ENCODE measurements at places on chromosomes 16 and 17. TPM values are rescaled to one million over a fixed set of nuclear protein-coding genes. Genes with fewer than 3 reads are reported as not detected.

DNA sequence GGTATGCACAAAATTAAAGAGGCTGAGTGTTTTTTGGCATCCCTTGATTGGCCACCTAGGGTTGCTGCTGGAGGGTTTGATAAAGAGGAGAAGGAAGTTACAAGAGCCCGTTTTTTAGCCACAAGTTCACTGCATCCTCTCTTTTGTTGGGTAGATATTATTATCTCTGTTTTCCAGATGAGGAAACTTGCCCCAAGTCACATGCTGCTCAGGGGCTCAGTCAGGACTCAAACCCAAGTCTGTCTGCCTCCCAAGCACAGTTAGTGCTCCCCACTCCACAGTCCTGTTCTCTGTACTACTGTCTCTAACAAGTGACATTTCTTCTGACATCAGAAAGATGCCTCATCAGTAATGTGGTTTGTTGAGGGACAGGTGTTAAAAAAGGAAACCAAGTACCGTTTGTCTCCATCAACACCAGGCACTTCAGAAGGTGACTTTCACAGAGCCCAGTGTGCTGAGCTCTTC, 1.4 kb downstream of the NT5M start:
- DNase-seq = peak; percentile 25

The TMIGD1 gene
- total RNA-seq = not detected

DNA sequence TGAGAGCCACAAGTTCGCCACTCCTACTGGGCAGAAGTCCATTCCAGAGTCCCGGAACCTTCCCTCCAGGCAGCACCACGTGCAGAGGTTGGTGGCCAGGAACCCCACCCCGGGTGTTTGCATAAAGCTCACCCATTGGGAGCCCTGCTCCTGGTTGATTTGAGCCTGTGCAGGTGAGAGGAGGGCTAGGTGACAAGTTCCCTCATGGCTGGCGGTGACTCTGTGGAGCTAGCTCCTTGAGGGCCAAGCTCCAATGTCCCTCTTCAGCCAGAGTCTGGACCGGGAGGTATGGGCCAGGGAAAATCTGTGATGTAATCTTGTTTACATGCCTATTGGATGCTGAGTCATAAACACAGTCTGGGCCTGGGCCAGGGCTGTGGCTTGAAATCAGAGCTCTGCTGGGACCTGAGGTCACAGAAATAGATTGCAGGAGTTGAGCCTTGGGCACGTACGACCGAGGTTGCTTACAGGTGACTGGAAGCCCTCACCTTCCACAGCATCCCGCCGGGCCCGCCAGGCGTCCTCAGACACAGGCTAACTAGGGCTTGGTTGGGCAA, 118.9 kb downstream of the AATF start:
- DNase-seq = no peak

The OR1A1 gene
- not detected for total RNA-seq

GRCh38 chr17:28889996-28890395, 7.5 kb downstream of the FLOT2 start:
- DNase-seq = no peak

GRCh38 chr16:769184-769784, 8.8 kb downstream of the MSLN start:
- no peak for DNase-seq

DNA sequence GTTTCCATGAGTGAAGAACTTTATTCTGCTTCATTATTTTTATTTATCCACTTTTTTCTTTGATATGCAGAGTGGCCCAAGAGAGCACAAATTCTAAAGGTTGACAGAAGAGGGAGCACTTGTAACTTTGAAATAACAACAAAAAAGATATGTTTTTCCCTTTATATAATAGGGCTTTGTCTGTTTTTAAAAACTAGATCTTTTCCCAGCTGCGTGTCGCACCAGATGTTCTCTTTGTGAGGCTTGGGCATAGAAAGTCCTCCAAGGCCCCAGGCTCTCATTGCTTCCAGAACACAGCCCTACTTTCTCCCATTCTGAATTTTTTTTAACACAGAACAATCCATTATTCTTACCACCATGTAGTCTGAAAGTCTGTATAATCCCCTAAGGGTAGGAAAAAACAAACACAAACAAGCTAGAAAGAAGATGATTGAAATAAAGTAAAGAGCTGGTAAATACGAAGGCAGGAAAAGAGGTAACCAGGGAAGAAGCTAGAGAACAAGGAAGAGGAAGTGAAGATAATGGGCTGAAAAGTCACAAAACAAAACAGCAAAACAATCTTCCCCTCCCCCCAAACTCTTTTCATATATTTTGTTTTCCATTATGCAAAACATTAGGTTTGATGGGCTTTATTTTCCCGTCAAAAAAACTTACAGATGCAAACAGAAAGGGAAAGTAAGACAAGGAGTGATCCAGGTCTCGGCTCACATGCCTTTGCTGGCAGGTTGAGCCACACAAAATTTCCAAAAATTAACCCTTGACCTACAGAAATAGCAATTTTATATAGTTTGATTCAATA, 160.4 kb downstream of the ABCA8 start:
- DNase-seq = no peak

The SDK2 gene
- total RNA-seq = 0.07 TPM

The SRCIN1 gene
- total RNA-seq = 0.14 TPM

The CDIPT gene
- total RNA-seq = 66.6 TPM

- peak; percentile 56 for DNase-seq
Observed at GRCh38 chr16:2842340-2843000, 12.4 kb downstream of the ZG16B start.

The SLC12A3 gene
- not detected for total RNA-seq

GRCh38 chr17:1769822-1770477, 8.1 kb downstream of the SERPINF1 start:
- no peak for DNase-seq

- no peak for DNase-seq
Observed at GRCh38 chr16:57859331-57859730, 57.0 kb upstream of the KIFC3 start.

DNA sequence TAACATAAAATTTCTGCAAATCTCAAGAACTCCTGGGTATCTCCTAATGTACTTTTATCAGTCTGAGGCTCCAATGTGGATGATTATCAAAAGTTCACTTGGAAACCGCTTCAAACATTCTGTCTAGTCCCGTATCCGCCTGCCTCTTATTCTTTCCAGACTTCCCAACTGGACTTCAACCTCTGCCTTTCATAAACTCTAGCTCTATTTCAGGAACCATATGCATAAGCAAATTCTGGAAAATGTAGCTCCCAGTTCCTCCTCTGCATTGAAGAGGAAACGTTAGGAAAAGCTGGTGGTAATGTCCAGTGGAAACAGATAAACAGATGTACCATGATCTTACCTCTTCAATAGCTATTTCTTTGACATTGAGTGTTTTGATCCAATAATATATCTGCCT, 285.0 kb downstream of the KCNJ2 start:
- no peak for DNase-seq

GRCh38 chr17:2053380-2054261, 1.3 kb upstream of the HIC1 start:
- peak; percentile 71 for DNase-seq

GRCh38 chr17:50508573-50509460, 578 bp downstream of the MYCBPAP start:
- DNase-seq = no peak

GRCh38 chr16:19027416-19027815, 40.0 kb upstream of the COQ7 start:
- no peak for DNase-seq

DNA sequence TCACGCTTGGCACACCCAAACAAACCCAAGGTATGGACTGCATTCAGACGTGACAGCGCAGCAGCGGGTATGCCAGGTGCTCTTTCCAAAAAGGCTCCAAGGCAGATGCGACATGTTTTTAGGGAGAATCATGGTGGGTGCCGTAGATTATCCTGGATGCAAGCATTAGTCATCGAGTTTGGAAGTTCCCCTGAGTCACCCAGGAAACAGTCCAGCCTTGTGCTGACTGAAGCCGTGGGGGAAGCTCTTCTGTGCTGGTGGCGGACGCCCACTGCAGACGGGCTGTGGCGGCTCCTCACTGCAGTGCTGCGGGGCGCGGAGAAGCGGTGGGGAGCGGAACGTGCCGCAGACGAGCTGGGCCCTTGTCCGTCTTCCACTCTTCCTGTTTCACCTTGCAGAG, 13.9 kb downstream of the JPT2 start:
- DNase-seq = no peak

GRCh38 chr17:47704116-47704515, 10.2 kb downstream of the TBKBP1 start:
- DNase-seq = no peak

- no peak for DNase-seq
Observed at GRCh38 chr17:50440172-50440837, 14.3 kb downstream of the ACSF2 start.

DNA sequence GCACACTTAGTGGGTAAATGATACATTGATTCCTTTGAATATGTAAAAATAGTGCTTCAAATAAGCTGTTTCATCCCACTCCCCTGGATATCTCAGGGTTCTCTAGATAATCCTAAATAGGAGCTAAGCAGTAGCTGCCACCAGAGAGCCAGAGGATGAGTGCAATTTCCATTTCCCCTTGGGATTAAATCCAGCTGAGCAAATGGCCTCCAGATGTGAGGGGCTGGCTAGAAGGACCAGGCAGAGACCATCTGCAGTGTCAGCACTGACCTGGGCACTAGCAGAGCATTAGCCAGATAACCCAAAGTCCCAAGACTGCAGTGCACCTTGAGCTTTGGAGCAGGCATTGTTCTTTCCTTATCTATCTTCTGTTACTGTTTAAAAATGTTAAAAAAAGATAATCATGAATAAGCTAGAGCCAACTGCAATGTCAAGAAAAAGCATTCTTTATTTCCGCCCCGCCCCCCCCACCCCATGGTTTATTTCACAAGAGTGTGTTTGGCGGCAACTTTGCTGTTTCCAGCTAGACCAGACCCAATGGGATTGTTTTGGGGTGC, 19.5 kb downstream of the GPR179 start:
- DNase-seq = no peak

- DNase-seq = no peak
Observed at GRCh38 chr17:78284146-78284545, 52.7 kb downstream of the TMEM235 start.

GRCh38 chr17:681738-682529, 32.7 kb downstream of the VPS53 start:
- DNase-seq = no peak

DNA sequence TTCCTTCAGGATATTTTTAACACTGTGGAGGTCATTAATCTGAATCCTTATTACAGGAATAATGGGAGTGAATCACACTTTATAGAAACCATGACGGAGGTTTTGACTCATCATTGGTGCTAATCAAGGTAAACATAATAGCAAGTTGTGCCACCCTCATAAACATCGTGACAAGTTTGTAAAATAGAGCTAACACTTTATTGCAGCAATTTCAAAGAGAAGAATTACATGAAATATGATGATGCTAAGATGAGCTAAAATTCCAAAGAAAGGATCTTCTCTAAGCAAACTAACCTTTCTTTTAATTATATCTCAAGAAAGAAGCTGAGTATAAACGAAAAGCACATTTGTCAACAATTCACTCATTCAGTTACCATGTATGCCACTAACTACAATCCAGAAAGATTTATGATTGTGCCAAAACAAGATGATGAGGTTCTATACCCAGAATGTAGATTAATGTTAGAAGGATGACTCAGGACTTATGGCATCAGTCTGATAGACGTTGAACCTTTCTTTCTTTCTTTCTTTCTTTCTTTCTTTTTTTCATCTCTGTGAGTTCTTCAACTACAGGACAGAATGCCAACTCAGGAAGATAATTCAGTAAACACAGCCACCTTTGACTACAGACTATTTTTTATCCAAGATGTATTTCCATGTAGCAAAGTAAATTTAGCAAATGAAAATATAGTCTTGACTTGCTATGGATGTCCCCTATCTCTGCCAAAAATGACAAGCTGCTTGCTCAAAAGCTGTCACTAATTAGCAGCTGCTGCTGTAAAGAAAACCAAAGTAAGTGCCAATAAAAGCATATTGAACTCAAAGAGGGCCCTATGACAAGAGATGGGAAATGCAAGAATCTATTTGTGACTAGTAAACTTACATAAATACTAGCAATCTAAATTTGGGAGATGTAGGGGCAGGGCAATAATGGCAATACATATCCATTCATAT, 23.3 kb downstream of the STAT5B start:
- no peak for DNase-seq

DNA sequence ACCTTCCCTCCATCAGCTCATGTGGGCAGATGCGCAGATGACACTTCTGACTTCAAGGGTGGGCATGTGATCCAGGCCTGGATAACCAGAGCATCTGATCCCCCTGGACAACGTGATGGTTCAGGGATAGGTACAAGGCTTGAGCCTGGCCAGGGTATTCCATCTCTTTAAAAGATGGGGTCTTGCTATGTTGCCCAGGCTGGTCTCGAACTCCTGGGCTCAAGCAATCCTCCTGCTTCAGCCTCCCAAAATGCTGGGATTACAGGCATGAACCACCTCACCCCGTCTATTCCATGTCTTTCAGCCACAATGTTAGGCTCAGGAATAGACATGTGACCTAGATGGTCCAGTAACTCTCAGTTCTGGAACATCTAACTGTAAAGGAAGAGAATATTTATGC, 20.8 kb downstream of the CRYM start:
- no peak for DNase-seq

- no peak for DNase-seq
Observed at GRCh38 chr17:31533546-31534155, 142.2 kb downstream of the RAB11FIP4 start.
